Cardiac fibroblast (primary cell): ENCODE measurements at places on chromosomes 1 and 21.
A peak's percentile ranks its signal among the peaks of the same experiment; 100 is the strongest.

DNA sequence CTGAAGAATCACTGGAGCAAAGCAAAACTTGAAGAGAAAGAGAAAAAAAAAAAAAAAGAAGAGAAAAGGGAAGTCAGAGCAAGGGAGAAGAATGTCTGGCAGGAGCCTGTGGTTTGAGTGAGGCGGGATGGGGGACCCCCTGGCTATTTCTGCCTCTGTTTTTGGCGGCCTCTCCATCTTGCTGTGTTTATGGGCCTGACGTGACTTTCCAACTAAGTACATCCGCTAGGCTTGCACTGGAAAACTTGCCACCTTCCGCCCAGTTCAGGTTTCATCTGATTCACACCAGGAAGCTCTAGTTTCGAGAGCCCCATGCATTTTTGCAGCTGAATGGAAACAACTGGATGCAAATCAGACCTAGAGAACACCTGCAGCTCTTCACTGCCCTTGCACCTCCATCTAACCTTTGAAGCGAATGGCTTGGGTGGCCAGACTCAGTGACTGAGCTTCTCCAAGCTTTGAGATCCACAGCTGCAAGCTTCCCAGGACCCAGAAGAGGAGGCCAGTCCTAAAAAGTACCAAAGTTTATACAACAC, 28.0 kb downstream of the TBX15 start:
- DNase-seq = no peak

DNA sequence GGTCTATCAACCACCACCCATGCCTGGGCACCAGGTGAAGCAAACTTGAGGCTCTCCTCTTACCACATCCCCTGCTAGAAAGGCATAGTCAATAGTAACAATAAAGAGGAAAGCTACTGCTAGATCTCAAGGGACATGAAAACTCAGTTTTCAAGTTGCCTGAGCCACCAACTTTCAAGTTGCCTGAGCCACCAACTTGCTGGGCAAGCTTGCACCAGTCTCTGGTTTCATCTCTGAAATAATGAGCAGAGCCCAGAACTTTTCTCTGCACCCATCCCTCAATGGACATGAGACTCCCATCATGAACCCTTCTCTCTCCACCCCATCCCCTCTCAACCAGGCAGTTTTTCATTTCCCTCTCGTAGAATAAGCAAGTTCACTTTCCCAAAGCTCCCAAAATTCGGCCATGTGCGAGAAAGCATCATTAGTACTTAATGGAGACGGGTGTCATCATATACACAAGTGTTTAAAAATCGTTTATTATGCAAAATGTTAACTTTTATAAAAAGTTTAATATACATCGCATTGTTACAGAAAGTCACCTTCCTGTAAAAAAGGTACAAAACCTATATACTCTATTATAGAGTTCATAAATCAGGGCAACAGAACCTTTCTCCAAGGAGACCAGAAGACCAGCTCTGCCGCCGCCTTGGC, 1.7 kb downstream of the ID3 start:
- peak; percentile 44 for DNase-seq

DNA sequence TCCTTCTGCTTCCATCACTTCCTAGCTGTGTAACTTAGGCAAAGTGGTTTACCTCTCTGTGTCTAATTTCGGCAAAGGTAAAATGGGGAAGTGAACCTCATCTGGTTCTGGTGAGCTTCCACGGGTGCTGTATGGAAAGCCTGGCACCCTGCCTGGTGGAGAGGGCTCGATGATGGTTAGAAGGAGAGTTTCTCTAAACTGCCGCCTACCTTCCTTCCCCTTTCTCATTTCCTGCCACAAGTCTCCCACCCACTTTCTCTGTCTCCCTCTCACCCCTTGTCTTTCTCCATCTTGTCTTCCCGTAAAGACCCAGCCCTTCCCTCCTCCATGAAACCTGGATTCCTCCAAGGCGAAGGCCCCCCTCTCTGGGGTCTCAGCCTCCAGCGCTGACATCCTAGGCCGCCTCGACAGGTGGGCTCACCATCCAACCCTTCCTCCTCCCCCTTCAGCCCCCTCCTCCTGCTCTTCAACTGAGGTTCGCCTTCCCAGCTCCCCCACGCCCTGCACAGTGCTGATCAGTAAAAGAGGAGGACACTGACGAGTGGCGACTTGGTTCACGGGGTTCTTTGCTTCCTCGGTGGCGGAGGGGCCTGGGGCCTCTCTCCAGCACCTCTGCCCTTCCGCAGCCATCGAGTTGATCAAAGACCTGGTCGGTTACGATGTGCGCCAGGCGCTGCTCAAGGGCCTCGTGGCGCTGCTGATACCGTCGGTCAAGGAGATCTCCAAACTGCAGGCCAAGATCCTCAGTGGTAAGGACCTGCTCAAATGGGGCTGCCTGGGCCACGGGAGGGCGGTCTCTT, 7.3 kb downstream of the RNU5D-1 start:
- DNase-seq = no peak

- DNase-seq = no peak
Measured at GRCh38 chr1:15493869-15494390, 18.0 kb downstream of the CELA2B start.

- DNase-seq = peak; percentile 89
Measured at GRCh38 chr21:42002421-42002958, 7.7 kb downstream of the ZBTB21 start.

- DNase-seq = no peak
Measured at GRCh38 chr1:110455151-110455550, 4.2 kb downstream of the PROK1 start.

DNA sequence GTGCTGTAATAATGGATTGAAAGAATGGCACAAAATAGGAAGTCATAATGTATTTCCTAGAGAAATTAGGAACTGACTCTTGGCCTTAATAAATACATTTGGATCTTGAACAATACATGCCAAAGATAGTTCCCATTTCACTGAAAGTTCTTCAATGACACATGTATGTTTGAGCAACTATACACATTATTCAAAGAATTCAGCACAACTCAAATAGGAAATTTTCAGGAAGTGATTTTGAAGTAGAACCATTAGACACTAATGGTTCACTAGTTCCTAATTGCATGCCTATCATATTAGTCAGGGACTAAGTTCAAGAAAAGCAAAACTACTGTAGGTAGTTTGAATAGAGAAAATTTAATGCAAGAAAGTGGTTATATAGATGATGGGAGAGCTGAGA, 404.7 kb downstream of the LMO4 start:
- no peak for DNase-seq

DNA sequence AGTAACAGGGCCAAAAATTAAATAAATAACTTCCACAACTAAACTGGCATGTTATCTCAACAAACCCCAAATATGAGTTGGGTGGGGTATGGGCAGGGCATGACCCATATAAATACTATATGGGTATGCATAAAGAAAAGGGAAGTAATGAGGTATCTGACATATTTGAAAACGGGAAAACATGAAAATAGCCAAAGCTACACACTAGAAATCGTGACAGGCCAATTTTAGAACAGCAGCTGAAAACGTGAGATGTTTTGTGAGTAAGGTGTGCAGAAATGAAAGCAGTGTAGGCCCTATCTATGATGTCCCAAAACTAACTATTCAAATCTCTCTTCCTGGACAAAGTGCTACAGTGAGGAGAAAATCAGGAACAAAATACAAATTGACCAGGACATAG, 537.9 kb upstream of the NR5A2 start:
- DNase-seq = no peak

GRCh38 chr21:18608226-18608625, 204.6 kb upstream of the TMPRSS15 start:
- no peak for DNase-seq

DNA sequence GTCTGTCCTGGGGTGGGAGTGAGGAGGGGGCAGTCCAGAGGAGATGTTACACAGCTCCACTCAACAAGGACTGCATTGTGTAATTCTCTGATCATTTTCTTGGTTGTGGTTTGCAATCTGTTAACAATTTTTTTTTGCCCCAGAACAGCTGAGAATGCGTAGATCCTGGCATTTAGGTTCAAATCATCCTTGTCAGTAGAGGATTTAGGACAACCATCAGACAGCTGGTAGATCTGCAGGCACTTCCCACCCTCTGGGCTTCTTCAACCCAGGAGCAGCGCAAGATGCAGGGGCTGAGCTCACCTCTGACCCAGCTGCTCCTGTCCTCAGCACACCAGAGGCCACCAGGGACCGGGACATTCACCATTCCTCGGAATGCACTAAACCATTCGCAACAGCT, 13.5 kb downstream of the BCAR3 start:
- no peak for DNase-seq

GRCh38 chr21:42542196-42542595, 28.5 kb downstream of the SLC37A1 start:
- DNase-seq = no peak

- DNase-seq = no peak
Measured at GRCh38 chr1:165852871-165853270, 25.5 kb downstream of the UCK2 start.

DNA sequence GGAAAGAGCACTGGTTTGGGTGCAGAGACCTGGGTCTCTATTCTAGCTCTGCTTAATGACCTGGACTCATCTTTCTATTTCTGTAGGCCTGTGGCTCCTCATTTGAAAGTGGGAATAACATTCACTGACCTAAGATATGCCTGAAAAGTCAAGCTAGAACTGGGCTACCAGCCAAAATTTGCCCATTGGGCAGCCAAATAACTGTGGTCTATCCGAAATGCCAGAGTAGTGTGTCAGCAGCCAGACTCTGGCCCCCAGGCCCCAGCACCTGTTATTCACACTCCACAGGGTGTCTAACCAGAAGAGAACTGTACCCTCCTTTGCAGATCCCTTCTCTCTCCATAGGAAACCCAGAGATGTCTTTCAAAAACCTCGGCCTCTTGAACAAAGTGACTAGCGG, 12.6 kb downstream of the DAB1 start:
- DNase-seq = peak; percentile 30

- no peak for DNase-seq
Measured at GRCh38 chr1:30521261-30521865, 202.0 kb downstream of the MATN1 start.

GRCh38 chr1:168085401-168085872, 51.3 kb downstream of the GPR161 start:
- no peak for DNase-seq

GRCh38 chr1:89085781-89086180, 20.8 kb upstream of the GBP1 start:
- peak; percentile 83 for DNase-seq

DNA sequence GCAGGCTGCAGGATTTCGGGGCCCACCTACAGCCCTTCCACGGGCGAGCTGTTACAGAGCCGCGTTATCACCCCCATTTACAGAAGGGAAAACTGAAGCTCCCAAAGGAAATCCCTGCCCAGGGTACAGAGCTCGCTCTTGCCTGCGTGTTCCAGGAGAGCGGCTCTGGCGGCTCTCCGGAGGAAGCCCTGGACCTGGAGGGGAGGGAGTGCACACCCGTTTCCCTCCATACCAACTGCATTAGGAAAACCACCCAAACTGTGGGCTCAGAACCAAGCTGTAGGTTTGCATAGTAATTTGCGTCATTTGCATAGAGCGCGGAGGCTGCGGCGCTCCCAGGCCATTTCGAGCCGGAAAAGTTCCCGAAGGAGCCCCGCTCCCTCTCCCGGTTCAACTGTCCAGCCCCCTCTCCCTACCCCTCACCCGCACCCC, 24.7 kb upstream of the ADGRB2 start:
- peak; percentile 79 for DNase-seq

GRCh38 chr1:160069460-160070231, at the start of gene KCNJ10:
TSS of gene KCNJ10 (minus strand) at chr1:160070160. CDS start at chr1:160042532, 27,628 bp downstream.
- DNase-seq = no peak

DNA sequence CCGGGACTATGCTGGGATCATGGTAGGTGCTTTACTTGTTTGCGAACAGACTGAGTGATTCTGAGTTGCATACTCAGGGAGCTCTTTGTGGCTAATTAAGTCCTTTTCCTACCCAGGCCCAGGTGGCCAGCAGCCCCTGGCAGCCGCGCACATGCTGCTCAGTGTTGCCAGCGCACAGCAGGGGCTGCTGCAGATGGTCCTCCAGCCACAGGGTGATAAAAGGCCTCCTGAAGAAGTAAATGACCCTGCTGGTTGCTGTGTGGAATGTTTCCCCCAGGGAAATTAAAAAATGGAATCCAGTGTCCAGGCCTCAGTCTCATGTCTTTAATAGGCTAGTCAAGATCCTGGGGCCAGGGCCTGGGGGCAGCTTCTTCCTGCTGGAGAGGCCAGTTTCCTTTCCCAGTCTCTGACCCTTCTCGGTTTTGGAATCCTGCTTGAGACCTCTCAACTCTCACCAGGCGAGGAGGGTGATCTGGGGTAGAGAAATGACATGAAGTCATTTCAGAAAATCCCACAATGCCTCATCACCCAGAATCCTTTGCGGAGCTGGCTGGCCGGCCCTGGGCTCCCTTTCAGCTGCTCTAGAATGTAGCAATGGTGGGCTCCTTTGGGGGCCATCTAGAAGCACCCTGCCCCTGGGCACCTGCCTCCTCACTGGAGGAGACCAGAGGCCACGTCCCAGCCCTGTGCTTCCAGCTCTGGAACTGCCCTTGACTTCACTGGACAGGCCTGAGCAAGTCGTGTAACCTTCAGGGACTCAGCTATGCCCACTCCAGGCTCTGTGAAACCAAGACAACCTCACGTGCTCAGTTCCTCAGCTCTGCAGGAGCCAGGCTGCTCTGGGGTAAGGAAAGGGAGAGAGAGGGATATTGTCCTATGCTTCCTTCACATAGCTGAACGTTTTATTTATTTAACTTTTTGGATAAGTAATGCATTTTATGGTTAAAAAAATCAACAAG, 131.4 kb downstream of the MRPS6 start:
- no peak for DNase-seq
